NCI-H187 (cell line): ENCODE measurements at places on chromosomes 12 and 14.
A peak's percentile ranks its signal among the peaks of the same experiment; 100 is the strongest.

DNA sequence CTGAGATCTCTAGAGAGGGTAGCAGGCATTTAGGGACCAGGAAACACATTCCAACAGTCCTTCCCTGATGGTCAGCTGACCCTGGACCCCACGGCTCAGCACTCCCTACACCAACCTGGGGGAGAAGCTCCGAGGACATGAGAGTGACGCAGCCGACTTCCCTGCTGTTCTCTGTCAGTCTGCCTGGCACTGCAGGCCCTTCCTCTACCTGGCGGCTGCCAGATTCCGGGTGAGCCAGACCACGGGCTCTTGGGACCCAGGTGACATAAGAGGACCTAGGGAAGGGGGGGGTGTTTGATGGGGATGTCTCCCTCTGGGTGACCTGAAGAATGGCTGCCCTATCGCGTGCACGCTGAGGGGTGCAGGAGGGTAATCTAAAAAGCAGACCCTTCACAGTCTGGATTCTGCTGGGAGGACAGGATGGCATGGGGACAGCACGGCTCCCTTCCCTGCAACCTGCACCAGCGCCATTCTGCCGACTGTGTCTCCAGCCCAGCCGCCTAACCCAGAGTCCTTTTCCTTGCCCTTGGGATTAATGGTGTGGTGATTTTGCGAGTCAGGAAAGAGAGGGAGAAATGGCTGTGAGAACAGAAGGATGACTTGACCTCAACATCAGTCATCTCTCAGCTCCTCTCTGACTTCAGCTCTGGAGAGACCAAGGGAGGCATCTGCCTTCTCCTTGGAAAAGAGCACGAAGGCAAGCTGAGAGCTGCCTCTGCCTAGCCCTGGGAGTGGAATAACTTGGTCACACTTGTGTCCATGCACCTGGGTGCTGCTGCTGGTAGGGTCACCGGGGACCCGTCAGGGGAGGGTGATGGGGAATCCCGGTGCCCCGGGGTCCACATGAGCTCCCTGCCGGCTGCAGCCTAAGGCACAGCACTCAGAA is 158.5 kb downstream of the CALM1 start:
- no peak for DNase-seq

- DNase-seq: peak; percentile 83
Observed at GRCh38 chr12:123142921-123143735, 7.8 kb downstream of the PITPNM2 start.

- DNase-seq: no peak
Observed at GRCh38 chr12:8867009-8867408, 44.6 kb downstream of the A2ML1 start.

- DNase-seq: no peak
Observed at GRCh38 chr14:59427653-59428580, 37.3 kb downstream of the GPR135 start.

GRCh38 chr12:25843976-25844375 is 114.5 kb upstream of the RASSF8 start:
- DNase-seq: no peak

DNA sequence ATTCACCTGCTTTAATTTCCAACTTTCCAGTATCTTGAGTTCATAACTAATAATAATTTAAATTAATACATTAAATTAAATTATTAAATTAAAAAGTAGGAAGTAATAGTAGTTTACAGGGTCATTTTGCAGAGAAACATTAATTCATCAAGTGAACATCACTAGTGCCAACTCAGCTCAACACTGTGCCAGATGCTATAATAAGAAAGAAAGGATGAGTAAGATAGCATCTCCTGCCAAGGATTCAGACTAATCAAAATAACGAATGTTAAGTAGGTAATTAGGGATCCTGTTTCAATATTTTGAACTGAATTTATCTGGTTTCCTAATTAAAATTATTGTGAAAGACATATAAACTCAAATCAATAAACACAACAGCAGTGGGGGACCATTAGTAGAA is 596.7 kb downstream of the SLC6A15 start:
- no peak for DNase-seq
